ENCODE measurements at places on chromosomes 6 and 20.
A peak's percentile ranks its signal among the peaks of the same experiment; 100 is the strongest.

- DNase-seq, result no peak
Observed at GRCh38 chr6:5746759-5747130, 260.0 kb downstream of the NRN1 start.

- DNase-seq, result no peak
Observed at GRCh38 chr6:39593646-39594045, 131.6 kb downstream of the KIF6 start.

DNA sequence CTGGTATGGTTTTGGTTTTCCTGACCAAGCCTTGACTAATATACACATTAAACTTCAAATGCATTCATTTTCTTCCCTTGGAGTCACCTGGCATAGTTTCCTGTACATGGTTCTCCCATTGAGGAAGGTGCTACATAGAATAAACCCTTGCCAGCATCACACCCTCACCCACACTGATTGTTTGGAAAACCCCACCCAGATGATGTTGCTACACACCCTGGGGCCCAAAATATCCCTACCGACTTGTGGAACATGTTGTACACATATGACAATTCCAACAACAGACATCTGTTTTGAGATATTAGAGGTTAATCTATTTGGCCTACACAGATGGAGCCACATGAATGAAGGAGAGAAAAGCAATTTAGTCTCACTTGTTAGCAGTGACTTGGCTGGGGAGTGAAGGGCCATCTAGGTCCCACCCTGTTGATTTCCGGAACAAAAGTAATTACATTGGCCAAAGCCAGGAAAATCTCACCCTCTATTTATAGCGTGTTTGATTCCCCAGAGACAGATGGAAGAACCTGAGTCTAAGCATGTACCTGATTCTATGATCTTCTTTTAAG is 606.0 kb upstream of the BTBD3 start:
- DNase-seq, result no peak

GRCh38 chr20:25204550-25205276 is 9.2 kb downstream of the ENTPD6 start:
- peak; percentile 46 for DNase-seq

DNA sequence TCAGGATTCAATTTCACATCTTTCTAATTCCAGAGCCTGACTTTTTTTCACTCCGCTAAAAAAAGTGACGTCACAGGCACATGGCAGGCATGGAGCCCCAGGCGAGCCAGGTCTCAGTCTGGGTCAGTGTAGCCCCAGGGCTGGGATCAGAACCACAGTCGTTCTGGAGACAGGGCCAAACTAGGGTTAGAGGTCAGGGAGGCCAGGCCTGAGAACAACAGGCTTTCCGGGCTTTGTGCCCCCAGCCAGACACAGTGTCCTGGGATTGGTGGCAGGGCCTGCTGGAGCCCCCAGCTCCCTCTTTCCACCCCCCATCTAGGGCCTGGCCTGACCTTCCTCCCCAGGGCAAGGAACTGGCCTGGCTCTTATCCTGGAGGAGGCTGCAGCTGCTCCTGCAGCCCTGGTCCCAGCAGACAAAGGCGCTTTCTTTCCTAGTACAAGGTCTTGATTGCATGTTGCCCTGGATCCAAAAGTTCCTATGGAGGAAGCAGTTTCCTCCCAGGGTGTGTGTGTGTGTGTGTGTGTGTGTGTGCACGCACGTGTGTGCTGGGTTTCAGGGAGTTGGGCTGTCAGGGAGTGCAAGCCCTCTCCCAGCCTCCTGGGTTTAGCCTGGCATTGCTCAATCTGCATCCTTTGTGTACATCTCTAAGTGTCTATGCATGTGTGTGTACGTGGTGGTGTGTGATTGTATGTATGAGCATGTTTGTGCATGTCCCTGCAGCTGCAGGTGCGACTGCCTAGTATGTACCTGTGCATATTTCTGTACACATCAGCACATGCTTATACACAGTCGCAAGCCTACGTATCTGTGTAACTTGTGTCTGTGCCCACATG is 26.5 kb upstream of the EMILIN3 start:
- DNase-seq, result no peak

DNA sequence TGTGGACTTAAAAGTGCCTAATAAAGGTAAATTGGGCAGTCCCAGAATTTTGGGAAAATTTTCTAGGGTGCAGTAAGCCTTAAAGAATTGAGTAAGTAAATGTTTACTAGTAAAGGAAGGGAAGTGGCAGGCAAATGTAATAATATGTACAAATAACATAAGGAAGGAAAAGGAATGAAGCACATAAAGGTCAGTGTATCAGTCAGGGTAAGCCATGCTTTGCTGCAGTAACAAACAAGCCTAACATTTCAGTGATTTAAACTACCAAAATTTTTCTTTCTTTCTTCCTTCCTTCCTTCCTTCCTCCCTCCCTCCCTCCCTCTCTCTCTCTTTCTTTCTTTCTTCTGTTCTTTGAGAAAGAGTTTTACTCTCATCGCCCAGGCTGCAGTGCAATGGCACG is 117.5 kb downstream of the HAO1 start:
- DNase-seq, result no peak

GRCh38 chr6:32192608-32193039 is at the start of gene GPSM3:
GPSM3 (minus strand) TSS chr6:32192643; CDS start chr6:32192513, 130 bp downstream.
- DNase-seq, result peak; percentile 75

DNA sequence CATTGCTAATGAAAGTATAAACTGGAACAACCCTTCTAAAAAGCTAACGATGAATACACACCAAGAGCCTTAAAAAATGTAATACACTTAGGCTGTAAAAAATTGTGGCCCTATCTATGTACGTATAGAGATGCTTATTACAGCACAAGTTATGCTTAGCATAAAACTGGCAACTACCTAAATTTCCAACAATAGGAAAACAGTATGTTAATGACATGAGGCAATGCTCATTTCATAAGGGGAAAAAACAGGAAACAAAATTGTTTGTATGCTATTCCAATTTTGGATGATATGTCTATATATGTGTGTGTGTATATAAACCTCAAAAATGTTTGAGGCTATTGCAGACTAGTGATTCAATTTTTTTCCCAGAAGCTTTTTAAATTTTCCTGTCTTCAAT is 82.5 kb downstream of the DTNBP1 start:
- no peak for DNase-seq

GRCh38 chr6:140544431-140544830 is 1170.0 kb upstream of the CITED2 start:
- DNase-seq, result no peak

DNA sequence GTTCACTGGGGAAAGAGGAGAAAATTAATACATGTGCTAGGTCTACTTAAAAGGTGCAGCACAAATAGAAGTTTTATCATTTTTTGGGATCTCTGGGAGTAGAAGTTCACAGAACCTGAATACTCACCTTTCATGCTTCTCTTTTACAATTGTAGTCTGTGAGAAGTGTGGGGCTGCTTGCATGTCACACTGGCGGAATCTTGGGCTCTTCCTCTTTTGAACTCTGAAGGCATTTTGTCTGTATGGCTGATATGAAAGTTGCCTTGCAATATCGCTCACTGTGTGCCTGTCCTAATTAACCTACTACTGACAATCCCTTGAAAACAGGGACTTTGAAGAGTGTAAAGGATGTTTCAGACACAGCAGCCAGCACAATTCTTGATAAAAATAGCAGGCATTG is 65.9 kb upstream of the CLDN20 start:
- no peak for DNase-seq

DNA sequence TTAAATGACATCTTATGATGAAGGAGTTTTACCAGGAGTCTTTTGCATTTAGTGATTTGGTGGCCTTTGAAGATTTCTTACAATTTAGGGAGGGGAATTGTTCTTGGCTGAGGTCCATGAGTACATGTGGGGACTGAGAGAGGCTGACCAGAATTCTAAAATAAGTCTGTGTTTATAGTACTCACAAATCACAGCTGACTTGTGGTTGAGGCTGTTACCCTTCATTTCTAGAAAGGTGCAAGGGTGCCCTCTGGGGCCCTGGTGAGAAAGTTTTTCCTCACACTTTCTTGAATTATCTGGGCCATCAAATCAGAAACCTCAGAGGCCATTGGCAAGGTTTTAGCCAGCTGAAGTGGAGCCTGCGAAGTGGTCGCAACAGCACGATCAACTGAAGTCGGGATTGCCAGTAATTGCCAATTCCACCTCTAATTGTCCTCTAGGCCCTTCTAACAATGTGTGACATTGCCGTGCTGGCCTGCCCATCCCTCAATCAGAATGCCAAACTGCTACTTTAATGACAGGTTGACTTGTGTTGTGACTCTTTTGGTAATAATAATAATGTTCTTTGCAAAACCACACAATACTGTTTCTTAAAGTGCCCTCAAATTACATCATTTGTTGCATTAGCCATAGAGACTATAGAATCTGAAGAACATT is 221.6 kb downstream of the OGFRL1 start:
- no peak for DNase-seq

GRCh38 chr20:16145919-16146318 is 427.3 kb downstream of the KIF16B start:
- DNase-seq, result no peak

DNA sequence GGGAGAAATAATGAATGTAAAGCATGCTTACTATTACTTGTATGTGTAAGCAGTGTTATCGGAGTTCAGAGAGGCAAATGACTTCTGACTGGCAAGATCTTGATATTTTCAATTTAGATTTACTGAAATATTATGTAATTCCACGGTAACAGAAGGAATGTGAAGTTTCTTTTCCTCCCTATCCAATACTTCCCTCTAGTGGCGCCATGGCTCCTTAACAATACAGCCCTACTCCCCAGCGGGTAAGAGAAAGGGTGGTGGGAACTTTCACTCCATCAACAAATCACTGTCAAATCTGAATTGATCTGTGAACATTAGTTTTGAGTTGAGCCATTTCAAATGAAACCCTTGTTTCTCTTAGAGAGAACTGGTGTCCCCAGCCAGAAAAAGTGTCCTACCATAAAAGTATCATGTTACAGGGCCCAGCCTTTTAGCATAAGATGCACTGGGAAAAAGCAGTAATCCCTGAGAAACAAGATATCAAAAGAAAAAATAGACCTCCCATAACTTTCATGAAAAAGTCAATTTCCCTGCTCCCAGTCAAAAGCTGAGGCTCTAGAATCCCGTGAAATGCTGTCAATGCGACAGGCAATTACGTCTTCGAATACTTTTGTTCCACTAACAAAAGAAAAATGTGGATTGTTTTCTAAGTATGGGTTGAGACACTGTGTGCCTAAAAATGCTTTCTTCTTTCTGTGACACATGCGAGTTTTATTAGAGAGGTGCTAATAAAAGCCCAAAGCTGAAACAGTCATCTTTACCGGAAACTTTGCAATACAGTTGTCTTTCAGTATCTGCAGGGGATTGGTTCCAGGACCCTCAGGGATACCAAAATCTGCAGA is 12.9 kb downstream of the COX7A2 start:
- DNase-seq, result no peak

GRCh38 chr20:48791014-48791413 is 36.8 kb downstream of the PREX1 start:
- no peak for DNase-seq

GRCh38 chr6:46893648-46894047 is 28.1 kb downstream of the ADGRF5 start:
- no peak for DNase-seq

- no peak for DNase-seq
Observed at GRCh38 chr6:77470983-77471382, 7.7 kb upstream of the HTR1B start.
